Effector memory CD4-positive, alpha-beta T cell (primary cell): ENCODE measurements at places on chromosomes 7 and 10.
A peak's percentile ranks its signal among the peaks of the same experiment; 100 is the strongest.

DNA sequence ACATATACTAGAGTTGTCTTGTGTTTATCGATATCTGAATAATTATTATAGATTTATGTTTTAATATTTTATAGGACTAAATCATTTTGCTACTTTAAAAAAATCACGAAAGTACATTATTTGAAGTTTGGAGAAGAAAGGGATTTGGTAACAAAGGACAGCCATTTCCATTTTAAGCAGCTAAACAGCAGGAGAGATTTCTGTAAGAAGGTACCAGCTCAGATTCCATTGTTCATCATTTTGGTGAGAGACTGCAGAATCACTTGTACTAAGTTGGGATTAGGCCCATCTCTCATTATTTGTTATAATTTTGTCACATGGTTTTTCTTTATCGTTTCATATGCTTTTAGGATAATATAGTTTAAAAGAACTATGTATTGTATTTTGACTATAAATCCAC, 46.7 kb downstream of the PALS2 start:
- DNase-seq: no peak

DNA sequence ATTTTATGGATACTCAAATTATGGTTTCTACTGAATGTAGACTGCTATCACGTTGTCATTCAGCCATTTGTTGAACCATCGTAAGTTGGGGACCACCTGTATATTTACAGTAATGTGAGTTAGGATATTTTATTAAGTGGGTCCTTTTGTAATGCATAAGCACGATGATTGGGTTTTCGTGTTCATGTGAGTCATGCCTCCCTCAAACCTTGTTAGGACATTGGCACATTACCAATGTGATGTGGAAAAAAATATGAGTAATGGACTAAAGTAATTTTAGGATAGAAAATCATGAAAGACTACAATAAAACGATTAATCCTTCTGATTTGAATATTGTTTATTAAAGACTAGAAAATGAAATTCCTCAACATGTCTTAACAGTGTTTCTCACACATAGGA, 8.7 kb downstream of the SMC3 start:
- no peak for DNase-seq

GRCh38 chr10:27464993-27465392, 39.1 kb upstream of the RAB18 start:
- DNase-seq: no peak

- no peak for DNase-seq
Observed at GRCh38 chr7:42071372-42072261, 165.4 kb downstream of the GLI3 start.

DNA sequence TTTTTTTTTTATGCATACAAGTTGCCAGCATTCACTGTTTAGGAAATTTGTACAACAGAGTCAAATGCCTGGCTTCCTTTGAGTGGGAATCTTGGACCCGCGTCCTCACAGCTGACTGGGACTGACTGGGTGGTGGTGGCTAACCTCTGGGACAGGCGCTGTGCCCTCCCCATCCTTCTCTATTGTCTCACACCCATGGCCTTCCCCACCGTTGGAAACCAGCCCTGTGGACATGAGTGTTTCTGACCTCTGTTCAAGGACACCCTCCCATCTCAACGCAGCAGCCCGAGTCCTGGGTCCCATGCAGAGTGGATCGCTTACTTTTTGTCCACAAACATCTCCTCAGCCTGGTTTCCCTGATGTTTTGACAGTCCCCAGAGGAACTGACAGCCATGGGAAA, 125.1 kb upstream of the PPIF start:
- DNase-seq: no peak

GRCh38 chr7:89123871-89124270, 328.3 kb upstream of the TEX47 start:
- no peak for DNase-seq

DNA sequence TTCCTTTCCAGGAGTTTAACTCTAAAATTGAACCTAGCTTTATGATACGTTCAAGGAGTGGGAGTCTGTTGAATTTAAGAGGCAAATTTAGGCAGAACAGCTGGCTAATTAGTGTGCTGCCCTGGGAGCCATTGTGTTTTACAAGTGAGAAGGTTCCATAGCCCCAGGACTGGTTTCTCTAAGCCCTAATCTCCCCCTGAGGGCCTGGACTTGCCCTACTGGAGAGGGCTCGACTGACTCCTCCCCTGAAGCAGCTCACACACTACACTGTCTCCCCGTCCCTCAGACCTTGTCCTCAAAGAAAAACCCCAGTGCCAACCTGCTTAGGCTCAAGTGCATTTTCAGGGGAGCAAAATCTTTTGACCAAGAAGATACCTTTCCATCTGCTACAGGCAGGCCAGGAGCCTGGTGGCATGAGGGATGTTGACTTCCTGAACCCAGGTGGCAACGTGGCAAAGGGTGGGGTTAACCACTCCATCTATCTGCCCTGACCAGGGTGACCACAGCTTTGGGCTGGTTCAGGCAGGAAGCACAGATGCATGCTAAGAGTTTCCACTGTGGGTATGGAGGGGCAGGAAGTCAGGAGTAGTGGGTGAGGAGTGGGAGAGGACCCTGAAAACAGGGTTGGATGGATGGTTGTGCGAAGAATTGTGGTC, 68.9 kb upstream of the CARD11 start:
- DNase-seq: peak; percentile 13

GRCh38 chr10:86447432-86447831, 74.2 kb downstream of the WAPL start:
- no peak for DNase-seq
